ENCODE measurements at places on chromosomes 5 and 9.

DNA sequence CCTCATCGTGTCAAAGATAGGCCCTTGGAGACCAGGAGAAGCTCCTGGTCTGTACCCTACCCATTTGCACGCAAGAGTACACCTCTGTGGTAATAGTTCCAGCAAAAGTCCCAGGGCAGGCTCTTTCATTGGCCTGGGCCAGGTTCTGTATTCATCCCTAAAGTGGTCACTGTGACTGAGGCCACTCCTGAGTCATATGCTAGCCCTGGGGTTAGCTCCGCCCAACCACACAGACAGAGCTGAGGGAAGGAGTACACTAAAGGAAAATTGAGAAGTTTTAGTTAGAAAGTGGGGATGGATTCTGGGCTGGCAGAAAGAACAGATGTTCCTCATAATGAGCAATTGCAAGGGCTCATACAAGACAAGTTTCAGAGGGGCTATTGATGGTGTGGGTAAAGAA lies 206.7 kb downstream of the ARHGAP26 start:
- DNase-seq = peak; percentile 26

DNA sequence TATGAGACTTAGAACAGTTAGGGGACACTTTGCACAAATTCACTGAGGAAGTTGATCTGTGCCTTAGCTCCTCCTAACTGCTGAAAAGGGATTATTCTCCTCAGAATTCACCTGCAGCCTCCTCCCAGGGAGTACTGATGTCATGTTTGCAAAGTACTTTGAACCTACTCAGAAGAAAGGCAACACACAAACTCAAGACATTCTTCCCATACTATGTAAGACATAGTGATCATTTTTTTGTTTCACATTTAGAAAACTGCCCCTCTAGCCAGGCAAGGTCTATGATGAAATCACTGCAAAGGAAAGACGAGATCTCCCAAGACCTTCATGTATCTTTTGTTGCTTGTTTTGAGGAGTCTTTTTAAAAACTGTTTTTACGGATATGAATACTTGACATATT lies 10.6 kb upstream of the VLDLR start:
- DNase-seq = no peak

GRCh38 chr5:102223542-102224477 lies 72.3 kb downstream of the SLCO4C1 start:
- DNase-seq = peak; percentile 6

DNA sequence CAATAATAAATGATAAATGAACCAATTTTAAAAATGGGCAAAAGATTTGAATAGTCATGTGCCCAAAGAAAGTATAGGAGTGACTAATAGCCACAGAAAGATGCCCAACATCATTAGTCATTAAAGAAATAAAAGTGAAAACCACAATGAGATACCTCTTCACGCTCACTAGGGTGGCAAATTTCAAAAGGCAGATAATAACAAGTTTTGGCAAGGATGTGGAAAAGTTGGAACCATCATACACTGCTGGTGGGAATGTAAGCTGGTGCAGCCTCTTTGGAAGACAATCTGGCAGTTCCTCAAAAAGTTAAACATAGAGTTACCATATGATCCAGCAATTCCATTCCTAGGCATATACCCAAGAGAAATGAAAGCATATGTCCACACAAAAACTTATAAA lies 1819.8 kb downstream of the MAT2B start:
- no peak for DNase-seq

GRCh38 chr5:157956271-157956885 lies 97.4 kb upstream of the CLINT1 start:
- DNase-seq = no peak

- no peak for DNase-seq
Observed at GRCh38 chr9:79432485-79432884, 139.3 kb upstream of the TLE4 start.

DNA sequence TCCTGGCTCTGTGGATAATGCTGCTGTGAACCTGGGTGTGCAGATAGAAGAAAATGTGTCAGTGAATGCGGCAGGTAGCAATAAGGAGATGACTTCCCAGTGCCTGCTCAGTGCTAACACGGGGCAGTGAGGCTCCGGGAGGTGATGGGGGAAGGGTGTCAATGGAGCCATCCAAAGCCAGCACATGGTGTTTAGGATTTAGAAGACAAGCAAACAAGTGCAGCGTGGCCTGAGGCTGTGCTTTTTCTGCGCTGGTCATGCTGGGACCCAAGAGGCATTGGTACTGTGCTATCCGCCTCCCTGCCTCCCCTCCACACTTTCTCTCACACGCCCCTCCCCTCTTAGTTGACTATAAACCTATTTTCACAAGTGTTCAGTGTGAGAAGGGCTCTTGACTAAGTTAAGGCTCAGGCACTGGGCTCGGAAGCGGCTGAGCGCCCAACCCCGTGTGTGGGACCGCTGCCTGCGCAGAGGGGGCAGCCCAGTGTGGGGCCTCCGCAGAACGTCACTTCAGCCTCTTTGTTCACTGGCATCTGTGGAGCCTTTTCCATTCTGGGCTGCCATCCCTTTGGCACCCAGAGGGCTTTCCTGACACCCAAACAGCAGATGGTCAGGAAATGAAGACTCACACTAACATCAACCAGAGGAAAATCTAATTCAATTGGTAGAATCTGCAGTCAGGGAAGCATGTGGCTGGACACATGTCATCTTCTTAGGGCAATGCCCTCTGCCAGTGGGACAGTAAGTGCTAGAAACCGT lies 21.8 kb upstream of the NINJ1 start:
- DNase-seq = no peak

GRCh38 chr9:114364134-114365041 lies 23.4 kb downstream of the AKNA start:
- no peak for DNase-seq

GRCh38 chr5:141590127-141590526 lies 28.7 kb downstream of the DIAPH1 start:
- no peak for DNase-seq

GRCh38 chr9:73154722-73155121 lies 3.1 kb downstream of the ANXA1 start:
- DNase-seq = no peak

DNA sequence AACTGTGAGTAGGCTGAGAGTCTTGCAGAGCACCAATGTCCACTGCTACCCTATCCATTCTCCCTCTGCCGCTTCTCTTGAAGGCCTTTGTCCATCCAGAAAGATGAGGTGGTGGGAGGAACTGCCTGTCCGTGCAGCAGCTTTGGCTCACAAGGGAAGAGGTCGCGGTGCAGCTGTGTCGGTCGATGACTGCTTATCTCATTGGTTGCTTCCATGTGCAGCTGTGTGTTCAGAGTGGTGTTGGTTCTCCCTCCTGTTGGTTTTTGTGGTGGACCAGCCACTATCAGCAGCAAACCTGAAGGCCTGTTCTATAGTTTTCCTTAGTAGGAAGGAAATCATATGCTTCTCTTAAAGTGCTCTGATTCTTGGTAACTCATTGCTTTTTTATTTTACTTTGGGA lies 40.7 kb downstream of the SPTAN1 start:
- no peak for DNase-seq

GRCh38 chr9:17635115-17635890 lies 56.4 kb downstream of the SH3GL2 start:
- DNase-seq = no peak

DNA sequence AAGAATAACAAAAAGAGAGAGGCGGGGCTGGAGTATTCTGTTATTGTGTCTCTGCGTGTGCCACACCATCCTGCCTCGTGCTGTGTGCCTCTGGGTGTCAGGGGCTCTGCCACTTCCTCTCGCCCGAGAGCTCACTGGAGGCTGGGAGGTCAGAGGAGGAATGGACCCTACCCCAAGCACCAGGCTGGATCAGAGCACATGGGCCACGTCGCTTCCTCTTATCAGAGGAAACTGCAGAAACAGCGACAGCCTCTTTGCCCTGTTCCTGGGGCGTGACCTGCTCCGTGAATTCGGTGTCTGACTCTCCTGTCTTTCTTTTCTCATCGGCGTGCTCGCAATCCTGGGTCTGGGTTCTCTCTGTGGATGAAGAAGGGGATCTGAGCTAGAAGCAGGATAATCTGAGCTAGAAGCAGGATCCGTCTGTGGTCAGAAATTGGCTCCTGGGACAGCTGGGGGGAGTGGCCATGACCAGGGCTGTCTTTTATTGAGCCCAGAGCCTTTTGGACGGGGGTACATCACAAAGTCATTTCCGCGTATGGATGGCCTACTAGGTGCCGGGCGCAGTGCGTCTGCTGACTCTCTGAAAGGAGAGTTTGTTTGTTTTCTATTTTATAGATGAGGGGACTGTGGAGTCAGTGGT lies 150.3 kb upstream of the COL5A1 start:
- DNase-seq = no peak

DNA sequence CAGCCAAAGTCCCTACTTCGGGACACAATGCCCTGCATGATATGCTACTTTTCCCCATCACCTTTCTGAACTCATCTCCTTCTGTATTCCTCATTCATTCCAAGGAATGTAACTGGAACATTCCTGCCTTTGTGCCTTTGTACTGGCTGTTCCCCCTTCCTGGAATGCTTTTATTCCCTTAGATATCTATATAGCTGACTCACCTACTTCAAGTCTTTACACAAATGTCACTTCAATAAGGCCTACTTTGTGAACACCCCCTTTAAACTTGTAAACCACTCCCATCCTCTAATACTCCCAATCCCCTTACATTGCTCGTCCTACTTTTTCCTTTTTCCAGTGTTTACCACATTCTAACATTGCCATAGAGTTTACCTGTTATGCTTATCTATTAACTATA lies 2.4 kb downstream of the NOL6 start:
- no peak for DNase-seq

GRCh38 chr5:32285510-32286138 lies 27.1 kb downstream of the MTMR12 start:
- no peak for DNase-seq

- peak; percentile 88 for DNase-seq
Observed at GRCh38 chr9:96875461-96876142, 21.3 kb upstream of the ZNF782 start.

GRCh38 chr5:127089191-127089590 lies 15.9 kb upstream of the C5orf63 start:
- no peak for DNase-seq

GRCh38 chr9:86605303-86605702 lies 251.1 kb upstream of the TUT7 start:
- DNase-seq = no peak

- no peak for DNase-seq
Observed at GRCh38 chr5:73352243-73352642, 96.3 kb downstream of the FOXD1 start.

GRCh38 chr5:143642791-143643190 lies 169.2 kb upstream of the HMHB1 start:
- DNase-seq = no peak

- DNase-seq = no peak
Observed at GRCh38 chr9:123036893-123037545, 3.6 kb downstream of the GPR21 start.

DNA sequence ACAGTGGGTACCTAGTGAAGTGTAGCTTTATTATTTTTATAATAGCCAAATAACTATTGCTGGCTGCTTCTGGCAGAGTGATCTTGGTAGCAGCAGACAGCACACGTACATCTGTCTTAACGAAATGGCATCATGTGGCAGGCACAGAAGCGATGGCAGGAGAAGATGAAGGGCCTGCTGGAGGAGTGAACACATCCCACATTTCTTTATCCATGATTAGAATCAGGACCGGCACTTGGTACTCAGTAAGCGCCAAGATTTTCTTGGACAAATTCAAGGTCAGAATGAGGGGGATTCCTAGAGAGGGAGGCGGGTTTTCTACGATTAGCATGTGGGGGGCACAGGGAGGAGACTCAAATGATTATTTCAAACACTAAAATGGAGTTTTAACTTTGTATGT lies 23.0 kb upstream of the ZNF366 start:
- no peak for DNase-seq

DNA sequence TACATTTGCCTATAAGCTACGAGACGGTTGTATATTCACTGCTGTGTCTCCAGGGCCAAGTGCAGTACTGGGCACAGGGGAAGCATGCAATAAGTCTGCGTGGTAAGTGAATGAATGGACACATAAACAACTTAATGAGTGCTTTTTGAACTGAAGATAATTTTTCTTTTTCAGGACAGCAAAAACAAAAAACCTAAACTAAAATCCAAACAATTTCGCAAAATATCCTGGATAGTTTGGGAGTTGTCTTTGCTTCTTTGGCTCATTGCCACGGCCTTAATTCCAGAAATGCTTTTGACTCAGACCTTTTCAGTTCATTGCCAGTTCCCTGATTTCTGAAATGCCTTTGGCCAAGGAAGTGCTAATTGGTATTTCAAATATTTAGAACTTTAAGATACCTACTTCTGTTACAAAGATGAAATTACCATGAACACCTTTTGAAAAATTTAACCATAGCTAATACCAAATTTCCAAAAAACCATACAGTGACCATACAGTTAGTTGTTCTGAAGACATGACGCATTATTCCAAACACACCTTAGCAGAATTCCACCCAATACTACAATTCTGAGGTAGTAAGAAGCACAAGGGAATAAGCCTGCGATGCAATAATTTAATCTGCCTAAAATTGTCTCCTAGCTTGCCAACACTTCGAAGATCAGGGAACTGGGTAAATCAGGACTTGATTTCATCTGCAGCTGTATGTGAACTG lies 42.8 kb downstream of the TEK start:
- DNase-seq = peak; percentile 67

- DNase-seq = no peak
Observed at GRCh38 chr5:100900142-100900795, 2.8 kb downstream of the ST8SIA4 start.

DNA sequence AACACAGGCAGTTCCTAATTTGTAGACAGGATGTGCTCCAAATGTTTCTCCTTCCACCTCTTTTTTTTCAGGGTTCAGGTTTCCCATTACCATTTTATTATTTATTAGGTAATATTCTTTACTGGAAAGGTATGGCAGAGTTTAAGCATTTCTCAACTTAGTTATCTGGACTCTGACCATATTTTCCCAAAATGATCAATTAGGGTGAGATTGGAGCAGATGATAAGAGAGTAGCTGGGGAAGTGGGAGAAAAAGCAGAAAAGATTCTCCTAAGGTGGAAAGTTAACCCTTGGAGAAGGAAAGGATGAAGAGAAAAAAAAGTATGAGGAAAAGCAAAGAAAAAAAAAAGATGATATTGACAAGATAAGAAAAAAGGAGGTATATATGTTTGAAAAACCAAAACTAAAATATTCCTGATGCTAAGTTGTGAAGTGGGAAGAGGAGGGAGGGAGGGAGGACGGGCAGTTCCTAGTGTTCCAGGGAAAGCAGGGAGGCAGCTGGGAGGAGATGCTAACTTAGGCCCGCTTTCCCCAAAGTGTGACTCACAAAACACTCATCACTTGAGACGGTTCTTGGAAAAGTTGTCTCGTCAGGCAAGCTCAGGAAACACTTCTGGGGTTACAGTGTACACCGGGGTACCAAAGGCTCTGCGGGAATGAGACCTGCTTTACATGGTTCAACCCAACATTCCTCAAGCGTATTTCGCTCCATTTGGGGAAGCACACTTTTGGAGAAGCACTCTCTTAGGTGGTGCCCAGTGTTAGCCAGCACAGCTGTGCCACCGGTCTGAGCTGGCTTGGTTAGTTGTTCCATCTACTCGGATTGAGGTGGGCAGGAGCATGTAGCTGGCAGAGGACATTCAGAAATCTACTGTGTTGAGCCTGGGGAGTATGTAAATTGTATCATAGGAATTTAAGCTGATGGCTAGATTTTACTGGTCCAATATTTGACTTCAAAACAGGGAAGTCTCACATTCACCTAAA lies 35.1 kb downstream of the B4GALT1 start:
- peak; percentile 29 for DNase-seq

- no peak for DNase-seq
Observed at GRCh38 chr5:35026280-35026840, 21.4 kb downstream of the AGXT2 start.

Measured in urothelium cell line (cell line).